Endodermal cell (in vitro differentiated cells): ENCODE measurements at places on chromosomes 12 and 14.

GRCh38 chr12:13049816-13050215 lies 5.6 kb downstream of the FAM234B start:
- DNase-seq: no peak

DNA sequence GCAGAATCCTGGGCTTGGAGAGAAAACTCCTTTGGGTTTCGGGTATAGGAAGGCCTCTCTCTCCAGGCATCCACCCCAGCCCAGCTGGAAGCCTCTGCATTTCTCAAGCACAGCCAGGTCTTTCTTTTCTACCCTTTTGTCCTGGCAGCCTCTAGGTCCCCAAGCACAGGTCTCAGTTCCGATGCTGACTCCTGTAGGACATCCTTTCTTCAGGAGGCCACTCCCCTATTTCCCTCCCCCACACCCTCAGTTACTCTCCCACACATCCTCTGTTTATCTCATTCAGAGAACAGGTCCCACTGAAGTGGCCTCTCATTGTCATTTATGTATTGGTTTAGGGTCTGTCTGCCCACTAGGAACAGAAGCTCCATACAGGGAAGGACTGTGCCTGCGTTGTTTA lies 352.6 kb downstream of the VRK1 start:
- no peak for DNase-seq

GRCh38 chr12:123614531-123614930 lies 12.6 kb downstream of the DDX55 start:
- no peak for DNase-seq

- no peak for DNase-seq
Observed at GRCh38 chr14:91419044-91419397, 1.4 kb upstream of the CCDC88C start.

GRCh38 chr14:95659293-95659989 lies 26.8 kb upstream of the TCL1B start:
- no peak for DNase-seq

DNA sequence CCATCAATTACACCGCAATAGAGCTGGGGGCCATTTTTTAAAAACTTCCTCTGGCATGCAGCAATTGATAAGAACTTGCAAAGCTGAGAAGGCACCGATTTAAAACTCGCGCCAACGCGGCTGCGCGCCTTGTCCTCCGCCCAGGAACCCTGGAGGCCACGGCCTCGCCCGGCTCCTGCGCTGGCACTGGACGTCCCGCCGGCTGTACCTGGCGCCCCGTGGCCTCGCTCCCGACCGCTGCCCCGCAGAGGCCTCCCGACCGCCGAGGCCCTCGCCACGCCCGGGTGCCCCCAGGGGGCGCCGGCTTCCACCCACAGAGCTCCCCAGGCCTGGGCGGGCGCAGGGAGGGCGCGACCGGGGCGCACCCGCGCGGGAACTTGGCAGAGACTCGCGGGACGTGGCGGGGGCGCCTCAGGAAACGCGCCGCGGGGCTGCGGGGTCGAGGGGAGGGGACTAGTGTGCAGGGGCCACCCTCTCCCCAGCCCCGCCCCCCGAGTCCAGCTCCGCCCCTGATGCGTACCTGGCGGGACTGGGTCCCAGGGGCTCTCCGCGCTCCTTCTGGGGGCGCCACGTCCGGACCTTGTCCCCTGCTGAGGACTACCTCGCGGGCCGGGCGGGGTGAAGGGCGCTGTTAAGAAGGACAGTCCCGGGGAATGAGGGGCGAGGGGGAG lies 65.7 kb downstream of the TNFAIP2 start:
- DNase-seq: peak; percentile 82

DNA sequence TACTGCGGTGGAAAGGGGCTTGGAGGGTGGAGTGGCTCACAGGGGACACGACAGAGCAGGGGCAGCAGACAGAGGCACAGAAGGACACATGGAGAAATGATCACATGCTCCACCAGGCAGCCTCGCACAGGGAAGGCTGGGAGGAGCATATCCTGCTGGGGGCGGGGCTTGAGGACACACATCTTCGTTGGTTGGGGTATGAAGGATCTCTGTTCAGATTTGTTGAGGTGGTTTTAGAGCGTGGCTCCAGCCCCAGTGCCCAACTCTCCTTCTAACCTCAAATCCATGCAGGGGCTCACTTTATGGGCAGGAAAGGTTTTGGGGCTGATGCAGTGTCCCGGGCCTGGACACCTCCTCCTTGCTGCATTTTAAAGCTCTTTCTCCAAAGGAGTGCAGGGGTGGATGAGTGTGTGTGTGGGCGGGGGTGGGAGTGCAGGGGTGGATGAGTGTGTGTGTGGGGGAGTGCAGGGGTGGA lies 733 bp upstream of the P3H3 start:
- DNase-seq: peak; percentile 97

GRCh38 chr14:100546051-100546443 lies 41.2 kb downstream of the BEGAIN start:
- no peak for DNase-seq

- no peak for DNase-seq
Observed at GRCh38 chr12:105933671-105934665, 204.8 kb downstream of the NUAK1 start.
